ENCODE measurements at places on chromosomes 3 and 15.

DNA sequence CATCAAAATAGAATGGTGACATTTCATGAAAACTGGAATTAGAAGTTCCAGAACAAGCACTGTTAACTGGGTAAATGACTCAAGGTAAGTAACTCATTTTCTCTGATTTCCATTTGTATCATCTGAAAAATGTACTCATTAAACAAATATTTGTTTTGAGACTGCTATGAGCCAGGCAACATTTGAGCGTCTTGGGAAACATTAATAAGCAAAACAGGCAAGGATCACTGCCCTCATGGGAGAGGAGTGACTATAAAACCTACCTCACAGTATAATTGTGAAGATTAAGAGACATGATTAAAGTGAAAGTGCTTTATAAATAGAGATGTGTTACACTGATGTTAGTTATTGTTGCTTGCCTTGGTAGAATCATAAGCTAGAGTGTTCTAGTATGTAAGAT, 711.8 kb upstream of the UBE2E2 start:
- no peak for DNase-seq

- peak; percentile 34 for DNase-seq
Measured at GRCh38 chr3:177640319-177640965, 443.2 kb upstream of the TBL1XR1 start.

DNA sequence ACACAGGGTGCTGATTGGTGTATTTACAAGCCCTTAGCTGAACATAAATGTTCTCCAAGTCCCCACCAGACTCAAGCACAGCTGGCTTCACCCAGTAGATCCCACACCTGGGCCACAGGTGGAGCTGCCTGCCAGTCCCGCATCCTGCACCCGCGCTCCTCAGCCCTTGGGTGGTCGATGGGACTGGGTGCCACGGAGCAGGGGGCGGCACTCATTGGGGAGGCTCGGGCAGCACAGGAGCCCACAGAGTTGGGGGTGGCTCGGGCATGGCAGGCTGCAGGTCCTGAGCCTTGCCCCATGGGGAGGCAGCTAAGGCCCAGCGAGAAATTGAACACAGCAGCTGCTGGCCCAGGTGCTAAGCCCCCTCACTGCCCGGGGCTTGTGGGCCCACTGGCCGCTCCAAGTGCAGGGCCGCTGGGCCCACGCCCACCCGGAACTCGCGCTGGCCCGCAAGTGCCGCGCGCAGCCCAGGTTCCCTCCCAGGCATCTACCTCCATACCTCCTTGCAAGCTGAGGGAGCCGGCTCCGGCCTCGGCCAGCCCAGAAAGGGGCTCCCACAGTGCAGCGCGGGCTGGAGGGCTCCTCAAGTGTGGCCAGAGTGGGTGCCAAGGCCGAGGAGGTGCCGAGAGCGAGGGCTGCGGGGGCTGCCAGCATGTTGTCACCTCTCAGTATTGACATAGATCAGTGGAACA, 442.7 kb downstream of the OCA2 start:
- DNase-seq: no peak

- DNase-seq: peak; percentile 70
Measured at GRCh38 chr3:121482660-121483059, 63.1 kb downstream of the POLQ start.

DNA sequence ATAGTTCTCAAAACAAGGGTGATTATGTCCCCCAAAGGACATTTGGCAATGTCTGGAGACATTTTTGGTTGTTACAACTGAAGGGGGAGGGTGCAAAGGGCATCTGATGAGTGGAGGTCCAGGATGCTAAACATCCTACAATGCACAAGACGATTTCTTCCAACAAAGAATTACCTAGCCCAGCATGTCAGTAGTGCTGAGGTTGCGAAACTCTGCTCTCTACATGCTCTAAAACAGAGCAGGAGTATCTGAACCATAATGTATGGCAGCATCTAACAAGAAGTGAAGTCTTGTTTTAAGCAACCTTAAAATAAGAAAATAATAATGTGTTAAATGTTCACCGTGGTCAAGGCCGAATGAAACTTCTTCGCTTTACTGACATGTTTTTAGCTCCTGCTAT, 7.0 kb downstream of the GYG1 start:
- no peak for DNase-seq

DNA sequence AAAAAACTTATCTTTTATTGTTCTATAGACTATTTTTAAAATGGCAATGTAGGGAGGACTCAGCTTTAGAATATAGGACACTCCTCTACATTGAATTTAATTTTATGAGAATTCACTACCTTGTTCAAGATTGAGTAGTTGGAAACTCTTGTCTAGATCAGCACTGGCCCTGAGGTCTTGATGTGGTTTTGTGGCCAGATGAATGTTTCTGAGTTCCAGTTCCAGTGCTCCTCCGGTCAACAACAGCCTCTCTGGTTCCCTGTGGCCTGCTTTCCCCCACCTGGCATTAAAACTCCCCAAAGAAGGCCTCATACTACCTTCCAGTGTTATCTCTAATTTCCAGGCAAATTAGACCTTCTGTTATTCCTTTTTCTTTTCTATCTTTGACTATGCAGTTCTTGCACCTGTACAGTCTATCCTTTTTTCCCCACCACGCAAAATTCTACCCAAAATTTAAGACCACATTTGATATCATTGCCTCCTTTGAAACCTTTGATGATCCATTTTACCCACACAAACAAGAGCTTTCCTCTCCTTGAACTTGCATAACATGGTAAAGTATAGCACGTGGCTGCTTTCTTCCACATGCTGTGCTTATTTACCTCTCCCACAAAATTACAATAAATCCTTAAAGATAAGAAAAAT, 9.6 kb upstream of the ANP32A start:
- no peak for DNase-seq

- peak; percentile 56 for DNase-seq
Measured at GRCh38 chr15:71743861-71744382, 66.4 kb upstream of the NR2E3 start.

DNA sequence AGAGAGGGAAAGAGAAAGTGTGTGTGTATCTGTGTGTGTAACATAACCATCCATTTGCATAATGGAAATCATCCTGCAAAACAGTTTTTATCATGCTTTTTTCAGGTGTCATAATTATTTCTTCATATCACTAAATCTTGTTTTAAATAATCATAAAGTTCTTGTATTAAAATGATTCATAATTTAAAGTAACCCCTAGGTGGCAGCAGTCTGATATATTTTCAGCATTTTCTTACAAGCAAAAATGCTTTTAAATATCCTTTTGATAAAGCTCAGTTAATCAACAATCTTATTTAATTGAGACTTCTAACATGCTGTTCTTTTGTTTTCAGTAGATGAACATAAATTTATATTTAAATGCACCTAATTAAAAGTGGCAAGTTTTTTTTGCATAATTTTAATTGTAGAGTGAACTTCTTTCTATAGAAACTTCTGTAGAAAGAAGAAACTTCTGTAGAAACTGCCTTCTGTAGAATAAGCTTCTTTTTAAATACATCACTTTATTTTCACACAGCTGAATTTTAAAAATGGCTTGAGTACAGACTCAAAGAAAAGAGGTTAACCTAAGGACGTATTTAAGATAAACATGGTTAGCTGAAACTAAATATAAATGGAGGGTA, 72.5 kb downstream of the OPA1 start:
- peak; percentile 50 for DNase-seq

DNA sequence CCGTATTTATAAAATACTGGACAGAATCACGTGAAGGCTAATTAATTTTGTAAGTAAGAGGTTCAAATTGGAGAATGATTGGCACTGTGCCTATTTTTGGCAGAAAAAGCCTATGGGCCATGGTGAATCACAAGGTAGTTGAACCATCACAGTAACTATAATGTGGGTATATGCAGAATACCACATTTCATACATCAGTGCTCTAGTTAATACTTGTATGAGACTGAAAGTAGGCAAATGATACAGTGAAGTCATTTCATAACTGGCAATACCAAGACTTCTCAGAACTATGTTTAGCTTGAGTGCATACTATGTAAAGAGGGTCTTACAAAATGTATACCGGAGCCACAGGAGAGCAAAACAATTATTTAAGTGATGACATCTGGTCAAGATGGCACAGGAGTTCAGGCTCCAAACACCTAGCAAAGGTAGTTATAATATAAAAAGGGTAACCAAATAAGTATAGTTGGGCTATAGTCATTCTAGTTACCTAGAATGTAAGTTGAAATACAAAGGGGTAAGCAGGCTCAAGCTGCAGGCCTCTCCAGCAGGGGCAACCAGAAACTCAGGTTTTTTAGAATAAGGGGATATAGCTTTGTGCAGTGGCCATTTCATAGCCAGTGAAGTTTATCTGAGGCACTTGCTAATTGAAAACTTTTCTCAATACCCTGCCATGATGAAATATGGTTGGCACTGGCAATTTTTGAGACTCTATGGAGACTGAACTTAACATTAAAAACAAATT, 19.1 kb downstream of the GPR160 start:
- no peak for DNase-seq

DNA sequence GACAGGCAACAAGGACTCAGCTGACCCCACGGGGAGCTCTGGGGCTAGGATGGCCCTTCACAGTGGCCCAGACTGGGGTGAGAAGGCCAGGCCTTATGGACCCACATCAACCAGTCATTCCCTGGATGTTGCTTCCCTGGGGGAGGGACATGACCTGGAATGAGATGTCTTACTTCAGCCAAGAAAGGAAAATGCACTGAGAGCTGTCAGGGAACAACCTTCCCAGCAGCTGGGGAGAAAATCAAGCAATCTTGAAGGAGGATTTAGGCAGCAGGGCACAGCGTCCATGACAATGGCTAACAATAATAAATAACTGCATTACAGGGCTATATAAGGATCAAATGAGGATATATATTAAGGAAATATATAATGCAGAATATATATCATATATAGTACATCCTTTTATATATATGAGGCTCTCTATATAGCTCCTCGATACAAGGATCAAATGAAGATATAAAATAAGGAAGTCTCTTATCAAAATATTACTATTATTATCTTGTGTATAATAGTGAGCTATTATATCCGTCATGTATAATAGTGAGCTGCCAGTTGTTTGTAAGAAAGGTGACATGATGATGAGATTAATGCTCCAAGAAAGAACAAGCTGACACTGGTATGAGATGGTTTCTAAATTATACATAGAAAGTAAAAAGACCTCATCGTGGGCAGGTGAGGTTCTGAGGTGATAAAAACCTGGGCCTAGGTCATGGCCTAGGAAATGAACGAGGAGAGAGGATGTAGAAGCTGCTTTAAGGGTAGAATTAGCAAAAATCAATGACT, 117.8 kb upstream of the LIPC start:
- DNase-seq: no peak

- DNase-seq: no peak
Measured at GRCh38 chr15:60790641-60791040, 311.7 kb upstream of the ICE2 start.

- DNase-seq: no peak
Measured at GRCh38 chr3:146888176-146888575, 283.0 kb upstream of the PLSCR5 start.

GRCh38 chr3:52523386-52524257, 10.0 kb downstream of the NT5DC2 start:
- no peak for DNase-seq

DNA sequence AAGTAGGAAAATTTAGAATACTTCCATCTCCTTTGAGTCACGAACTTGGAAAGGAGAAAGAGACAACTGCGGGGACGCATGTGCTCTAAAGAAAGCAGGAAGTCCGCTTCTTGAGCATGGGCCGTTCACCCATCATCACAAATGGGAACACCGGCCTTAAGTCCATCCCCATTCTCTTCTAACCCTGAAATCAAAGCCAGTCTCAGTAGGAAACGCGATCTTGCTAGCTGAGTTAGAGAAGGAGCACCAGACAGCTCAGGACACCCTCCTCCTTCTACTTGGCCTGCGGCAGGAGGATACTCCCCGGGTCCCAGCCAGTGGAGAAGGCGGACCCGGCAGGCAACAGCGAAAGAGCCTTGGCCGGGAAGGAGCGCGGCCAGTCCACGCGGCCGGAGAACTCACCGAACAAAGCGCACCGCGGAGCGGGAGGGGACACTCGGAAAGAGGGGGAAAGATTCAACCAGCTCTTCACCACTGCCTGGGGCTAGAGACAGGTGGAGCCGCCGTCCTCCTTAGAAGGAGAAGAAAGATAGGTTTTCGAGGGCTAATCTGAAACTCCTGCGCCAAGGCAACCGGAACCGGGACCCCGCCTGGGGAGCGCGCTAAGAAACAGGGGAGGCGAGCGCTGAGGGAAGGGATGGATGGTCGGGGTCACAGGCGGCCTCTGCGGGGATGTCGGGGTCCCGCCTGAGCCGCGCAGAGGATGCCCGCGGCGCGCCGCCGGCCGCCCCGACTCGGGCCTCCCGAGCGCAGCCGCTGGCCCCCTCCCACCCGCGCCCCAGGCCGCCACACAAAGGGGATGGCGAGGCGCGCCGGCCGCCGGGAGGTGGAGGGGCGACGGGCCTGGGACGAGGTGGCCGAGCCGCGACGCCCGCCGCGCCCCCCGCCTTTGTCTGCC, 818 bp downstream of the SLC4A7 start:
- DNase-seq: peak; percentile 72

DNA sequence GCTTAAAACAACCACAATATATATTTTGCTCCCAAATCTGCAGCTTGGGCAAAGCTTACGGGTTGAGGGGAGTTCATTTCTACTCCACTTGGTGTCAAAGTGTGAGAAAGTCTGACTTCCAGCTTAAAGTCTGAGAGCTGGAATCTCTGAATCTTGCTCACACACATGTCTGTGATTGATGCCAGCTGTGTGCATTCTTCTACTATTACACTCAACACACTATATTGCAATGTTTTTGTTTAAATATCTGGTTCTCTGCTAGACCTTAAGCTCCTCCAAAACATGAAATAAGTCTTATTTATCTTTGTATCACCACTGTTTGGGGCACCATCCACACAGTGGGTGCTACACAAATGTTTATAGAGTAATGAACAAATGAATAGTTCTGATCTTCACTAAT, 36.7 kb upstream of the SECISBP2L start:
- DNase-seq: peak; percentile 85
